ENCODE measurements at places on chromosomes 2 and 18.

GRCh38 chr2:65164426-65164891 lies 34.6 kb upstream of the RAB1A start:
- no peak for DNase-seq

DNA sequence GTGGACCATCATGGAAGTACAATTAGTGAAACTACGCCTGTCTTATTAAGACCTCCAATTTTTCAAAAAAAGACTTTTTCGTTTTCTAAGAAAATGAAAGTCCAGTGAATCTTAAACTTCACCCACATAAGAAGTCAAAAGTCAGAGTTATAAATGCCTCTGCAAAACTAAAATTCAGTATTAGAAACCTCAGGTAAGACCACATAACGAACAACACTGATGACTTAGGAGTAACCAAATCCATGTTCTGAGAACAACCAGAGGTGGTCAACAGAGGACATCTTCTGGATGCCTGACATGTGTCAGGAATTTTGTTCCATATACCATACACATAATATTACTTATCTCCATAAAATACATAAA lies 62.4 kb downstream of the RPL31 start:
- DNase-seq, result no peak

- DNase-seq, result no peak
Observed at GRCh38 chr2:107936433-107937359, 49.6 kb upstream of the SLC5A7 start.

DNA sequence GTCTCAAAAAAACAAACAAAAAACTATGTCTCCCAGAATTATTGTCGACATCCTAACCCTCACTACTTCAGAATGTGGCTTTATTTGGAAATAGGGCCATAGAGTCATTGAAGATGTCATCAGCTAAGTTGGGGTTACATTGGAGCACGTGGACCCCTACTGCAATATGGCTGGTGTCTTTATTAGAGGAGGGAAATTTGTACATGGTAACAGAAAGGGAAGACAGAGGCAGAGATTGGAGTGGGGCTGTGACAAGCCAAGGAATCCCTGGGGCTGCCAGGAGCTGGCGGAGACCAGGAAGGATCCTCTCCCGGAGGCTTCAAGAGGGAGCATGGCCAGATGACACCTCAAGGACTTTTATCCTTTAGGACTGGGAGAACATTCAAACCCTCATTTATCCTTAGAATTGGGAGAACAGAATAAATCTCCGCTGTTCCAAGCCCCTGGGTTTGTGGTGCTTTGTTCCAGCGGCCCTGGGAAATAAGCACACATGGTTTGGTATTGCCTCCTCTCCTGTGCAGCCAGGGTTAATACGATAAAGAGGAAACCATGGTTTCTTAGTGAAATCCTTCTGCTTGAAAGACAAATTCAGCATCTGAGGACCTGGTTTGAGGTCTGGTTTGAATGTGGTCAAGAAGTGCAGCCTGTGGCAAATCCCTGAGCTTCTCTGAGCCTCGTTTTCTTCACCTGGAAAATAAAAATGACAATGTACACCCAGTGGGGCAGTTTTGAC lies 184.7 kb downstream of the MYCN start:
- DNase-seq, result no peak

DNA sequence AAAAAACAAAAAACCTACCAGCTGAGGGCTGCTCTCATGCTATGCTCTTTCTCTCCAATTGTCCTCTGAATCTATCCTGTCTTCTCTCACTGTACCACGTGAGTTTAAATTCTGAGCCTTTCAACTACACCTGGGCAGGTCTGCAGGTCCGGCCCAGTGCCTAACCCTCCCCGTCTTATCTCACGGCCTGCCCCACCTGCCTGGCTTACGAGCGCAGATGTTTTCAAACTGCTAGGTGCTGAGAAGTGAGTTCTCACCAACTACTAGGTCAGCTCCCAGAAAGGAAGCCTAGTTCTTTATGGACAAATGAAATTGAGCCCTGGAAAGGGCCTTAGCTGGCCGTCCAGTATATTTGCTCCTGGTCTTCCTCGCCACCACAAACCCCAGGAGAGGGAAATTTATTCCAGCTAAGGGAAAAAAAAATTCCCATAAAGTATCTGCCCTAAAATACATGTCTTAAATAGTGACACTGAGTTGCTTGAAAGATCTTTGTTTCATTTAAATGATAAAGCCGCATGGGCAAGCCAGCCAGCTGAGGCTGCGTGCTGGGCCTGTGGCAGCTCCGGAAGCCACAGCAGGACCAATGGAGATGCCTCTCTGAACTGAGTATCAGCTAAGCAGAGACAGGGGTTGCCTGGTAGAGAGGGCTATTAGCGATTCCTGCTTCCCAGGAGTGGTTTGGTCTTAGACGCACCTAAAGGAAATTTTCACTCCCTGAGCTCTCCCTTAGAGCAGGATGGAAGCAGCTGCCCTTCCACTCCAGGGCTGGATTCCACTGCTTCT lies 92.5 kb upstream of the NCK2 start:
- no peak for DNase-seq
